Coronary artery (tissue), 2 donors: ENCODE measurements at places on chromosomes 12 and 14.

DNA sequence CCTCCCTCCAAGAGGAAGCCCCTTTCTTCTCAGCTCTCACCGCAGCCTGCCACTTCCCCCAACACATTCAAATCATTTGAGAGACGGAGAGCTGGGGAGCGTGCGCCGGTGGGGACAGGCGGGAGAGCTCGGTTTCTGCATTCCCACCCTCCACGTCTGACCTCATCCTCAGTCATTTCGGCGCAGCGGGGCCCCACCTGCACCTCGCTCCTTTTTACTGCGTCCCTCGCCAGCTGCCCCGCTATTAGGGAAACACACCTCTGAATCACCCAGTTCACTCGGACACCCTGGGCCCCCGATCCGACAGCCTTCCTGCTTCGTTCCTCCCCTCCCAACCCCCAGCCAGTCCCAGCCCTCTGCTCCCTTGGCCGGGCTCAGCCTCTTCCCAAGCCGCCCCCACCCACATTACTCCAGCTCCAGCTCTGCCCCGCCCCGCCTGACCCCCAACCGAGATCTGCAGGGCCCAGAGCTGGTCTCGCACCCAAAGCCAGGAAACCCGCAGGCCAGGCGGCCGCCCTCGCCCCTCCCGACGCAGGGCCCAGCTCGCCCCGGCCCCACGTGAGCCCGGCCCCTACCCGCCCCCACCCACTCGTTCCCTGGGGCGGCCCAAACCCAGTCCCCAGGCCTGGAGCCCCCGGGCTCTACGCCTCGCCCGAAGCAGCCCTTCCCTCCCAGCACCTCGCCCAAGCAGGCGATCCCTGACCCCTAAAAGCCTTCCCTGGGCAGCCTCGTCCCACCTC is 783 bp downstream of the CORO1C start:
- peak; percentile 87 for DNase-seq

DNA sequence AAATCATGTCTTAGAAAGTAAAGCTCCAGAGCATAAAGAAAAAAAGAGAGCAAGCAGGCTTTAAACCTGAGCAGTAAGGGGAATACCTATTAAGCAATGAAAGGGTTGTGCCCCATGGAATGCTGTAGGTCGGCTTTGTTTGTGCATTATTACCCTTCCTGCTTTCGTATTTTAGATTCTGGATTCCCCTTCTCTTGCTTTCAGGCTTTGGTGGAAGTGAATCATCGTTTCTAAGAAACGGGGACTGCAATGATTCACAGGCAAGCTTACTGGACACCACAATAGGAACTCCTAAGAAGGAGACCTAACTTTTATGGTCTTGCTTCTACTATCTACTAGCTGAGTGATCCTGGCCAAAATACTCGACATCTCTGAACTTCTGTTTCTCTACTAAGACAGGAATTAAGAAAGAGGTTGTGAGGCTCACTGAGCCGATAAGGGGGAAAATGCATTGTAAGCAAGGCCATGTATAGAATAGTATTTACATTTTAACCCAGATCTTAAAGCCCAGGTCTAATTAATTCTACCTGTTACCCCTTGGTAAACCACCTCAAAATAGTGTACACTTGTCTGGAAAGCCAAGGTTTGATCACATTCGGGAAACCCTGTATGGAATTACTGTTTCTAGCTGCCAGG is 1.2 kb upstream of the BMAL2 start:
- no peak for DNase-seq

DNA sequence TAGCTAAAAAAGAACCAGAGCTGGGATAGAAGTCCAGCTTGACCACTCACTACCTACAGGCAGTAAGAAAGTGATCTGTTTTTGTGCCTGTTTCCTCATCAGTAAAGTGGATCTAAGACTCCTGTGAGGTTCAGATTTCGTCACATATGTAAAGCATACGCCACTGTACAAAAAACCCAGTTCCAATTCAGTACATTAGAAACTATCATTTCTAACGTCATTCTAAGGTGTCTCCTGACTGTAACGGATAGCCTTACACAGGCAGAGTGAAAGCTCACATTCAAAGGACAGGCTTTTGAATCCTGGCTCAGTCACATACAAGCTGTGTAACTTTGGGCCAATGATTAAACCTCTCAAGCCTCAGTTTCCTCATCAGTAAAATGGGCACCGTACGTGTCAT is 3.5 kb downstream of the SLC15A4 start:
- DNase-seq, result no peak

GRCh38 chr14:96177766-96178375 is 26.8 kb upstream of the BDKRB2 start:
- no peak for DNase-seq

GRCh38 chr12:131457331-131458047 is 253.4 kb upstream of the SFSWAP start:
- no peak for DNase-seq

DNA sequence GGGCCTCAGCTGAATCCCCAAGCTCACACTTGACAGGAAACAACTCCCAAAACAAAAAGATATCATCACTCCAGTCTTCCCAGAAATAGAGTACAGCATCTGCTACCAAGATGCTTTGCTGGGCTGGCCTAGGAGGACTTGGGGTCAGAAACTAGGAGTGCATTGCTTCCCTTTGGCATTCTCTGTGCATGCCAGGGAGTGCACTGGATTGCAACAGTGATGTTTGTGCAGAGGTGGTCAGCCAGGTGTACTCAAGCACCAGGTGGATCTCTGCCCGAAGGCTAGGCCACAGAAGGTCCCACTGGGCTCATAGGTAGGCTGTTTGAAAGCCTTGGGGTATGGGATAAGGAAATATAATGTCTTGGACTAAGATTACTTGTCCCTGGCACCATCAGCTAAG is 51.1 kb downstream of the RAB35 start:
- no peak for DNase-seq

DNA sequence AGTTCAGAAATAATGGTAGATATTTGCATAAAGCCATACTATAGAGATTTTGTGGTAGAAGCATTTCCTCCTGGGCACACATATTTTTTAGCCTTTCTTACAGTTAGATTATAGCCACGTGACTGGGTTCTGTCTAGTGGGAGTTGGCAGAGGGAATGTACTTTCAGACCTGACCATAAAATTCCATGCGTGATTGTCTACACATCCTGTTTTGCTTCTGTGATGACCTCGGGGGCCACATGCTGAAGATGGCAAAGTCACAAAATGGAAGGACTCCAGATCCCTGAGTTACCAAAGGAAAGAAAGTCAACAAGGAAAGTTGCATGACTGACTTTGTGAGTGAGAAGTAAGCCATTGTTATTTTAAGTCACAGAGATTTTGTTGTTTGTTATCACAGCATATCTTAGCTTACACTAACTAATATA is 14.6 kb upstream of the MIA2 start:
- DNase-seq, result no peak

- DNase-seq, result no peak
These were observed 3.1 kb upstream of the CHPT1 start for GRCh38 chr12:101694297-101694848.

GRCh38 chr12:88576866-88577265 is 3.4 kb downstream of the KITLG start:
- no peak for DNase-seq

DNA sequence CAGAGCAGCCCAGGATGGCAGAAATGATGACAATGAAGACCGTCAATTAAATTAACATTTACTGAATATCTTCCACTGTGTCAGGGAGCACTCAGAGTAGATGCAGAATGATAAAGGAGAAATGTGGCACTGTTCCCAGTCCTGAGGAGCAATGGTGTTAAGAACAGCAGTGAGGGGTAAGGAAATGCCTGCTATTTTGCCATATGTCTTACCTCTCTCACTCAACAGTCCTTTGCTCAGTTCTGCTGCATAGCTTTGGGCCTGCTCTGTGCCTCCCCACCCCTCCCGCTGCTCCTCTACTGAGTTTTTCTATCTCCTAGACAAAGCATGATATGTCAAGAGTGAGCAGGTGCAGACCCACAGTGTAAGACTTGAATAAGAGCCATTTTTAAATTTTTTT is 318.8 kb downstream of the NAV3 start:
- DNase-seq, result no peak

DNA sequence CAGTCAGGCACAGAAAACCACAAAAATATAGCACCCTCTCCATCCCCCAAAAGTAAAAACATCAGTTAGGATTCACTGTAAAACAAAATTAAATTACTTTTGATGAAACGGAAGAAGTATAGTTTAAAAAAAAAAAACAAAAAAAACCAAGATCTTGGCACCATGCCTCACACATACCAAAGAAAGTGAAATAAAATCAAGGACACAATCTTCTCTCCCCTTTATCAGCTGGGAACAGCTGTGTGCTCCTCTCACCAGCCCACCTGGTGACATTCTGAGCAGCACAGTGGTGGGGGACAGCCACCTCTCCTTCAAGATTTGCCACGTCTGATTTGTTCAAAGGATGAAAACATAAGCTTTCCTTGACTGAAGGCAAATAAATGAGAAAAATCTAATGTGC is 55.5 kb downstream of the ESR2 start:
- no peak for DNase-seq

DNA sequence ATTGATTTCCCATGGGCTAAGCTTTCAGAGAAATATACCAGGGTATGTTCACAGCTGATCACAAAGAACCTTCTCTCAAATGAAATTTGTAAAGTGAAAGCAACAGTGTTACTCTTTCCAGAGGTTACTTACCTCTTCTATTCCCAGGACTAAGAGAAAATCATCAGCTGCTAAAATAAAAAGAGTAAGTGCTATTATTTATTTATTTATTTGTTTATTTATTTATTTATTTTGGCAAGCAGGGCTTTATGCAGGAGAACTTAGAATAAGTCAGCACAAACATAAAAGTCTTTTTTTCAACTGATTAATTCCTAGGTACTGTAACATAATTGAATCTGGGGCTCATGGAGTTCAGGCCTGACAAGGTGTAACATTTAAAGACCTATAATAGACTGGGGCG is 93.9 kb upstream of the SYT10 start:
- DNase-seq, result no peak

- no peak for DNase-seq
These were observed 63.7 kb downstream of the RFX4 start for GRCh38 chr12:106646472-106646871.

GRCh38 chr14:89419973-89420482 is 3.0 kb upstream of the FOXN3 start:
- no peak for DNase-seq

GRCh38 chr12:38629064-38629463 is 276.3 kb downstream of the CPNE8 start:
- no peak for DNase-seq

DNA sequence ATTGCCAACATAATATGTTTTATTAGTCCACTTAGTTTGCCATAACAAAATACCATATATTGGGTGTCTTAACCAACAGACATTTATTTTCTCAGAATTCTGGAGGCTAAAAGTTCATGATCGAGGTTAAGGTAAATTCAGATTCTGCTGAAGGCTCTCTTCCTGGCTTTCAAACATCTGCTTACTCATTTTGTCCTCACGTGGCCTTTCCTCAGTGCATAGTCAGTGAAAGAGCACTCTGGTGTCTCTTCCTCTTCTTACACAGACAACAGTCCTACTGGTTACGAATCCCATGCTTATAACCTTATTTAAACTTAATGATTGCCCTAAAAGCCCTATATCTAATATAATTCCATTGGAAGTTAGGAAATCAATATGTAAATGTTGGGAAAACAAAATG is 479.7 kb downstream of the FSCB start:
- no peak for DNase-seq

GRCh38 chr12:73892201-73892600 is 645.4 kb upstream of the ATXN7L3B start:
- no peak for DNase-seq

- DNase-seq, result no peak
These were observed 56.1 kb downstream of the ESR2 start for GRCh38 chr14:64238049-64238448.

GRCh38 chr14:20215196-20215595 is 8.3 kb upstream of the OR11H6 start:
- no peak for DNase-seq

DNA sequence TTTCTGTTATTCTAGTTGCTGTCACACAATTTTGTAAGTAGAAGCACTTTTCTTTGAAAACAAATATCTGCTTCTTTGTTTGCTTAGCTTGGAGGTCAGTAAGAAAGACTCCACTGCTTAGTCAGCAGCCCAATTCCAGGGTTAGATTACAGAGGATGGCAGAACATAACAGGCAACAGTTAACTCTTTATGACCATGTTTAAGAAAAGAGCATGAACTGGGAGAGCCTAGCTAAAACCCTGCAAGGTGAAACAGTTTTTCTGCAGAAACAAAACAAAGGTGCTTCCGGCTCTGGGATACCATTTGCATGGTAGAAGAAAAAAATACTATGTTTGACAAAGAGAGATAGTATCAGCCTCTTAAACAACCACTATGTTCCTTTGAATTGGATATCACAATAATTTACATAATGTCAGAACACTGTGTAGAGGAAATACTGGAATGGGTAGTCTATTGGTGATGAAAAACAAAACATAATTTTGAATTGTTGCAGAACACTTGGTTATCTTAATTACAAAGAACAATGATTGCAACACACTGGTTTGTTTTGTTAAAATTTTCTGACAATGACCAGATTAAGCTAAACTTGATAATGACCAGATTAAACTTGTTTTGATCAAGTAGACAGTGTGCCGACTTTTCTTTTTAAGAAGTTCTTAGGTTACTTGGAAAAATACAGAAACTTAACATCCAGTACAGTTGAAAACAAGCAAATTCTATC is 22.4 kb upstream of the PPM1H start:
- DNase-seq, result no peak

- no peak for DNase-seq
These were observed 317.6 kb downstream of the SOX5 start for GRCh38 chr12:23631786-23632377.

DNA sequence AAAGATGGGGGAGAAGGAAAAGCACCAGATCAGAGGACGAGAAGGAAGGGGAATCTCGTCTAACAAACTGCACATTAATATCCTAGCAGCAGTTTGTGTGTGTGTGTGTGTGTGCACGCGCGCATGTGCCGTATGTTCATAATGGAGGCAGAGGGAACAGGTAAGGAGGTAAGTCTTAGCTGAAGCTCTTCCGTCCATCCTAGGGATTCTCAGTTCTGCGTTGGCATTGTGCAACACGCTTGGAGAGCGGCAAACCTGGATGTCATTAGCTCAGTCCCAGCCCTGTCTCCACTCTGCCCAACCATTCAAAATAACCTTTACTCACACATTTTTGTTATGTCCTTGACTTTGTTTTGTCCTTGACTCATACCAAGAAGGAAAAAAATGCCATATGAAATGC is 1.6 kb upstream of the C1R start:
- DNase-seq, result no peak

- no peak for DNase-seq
These were observed 23.6 kb upstream of the ATF1 start for GRCh38 chr12:50740307-50740706.

DNA sequence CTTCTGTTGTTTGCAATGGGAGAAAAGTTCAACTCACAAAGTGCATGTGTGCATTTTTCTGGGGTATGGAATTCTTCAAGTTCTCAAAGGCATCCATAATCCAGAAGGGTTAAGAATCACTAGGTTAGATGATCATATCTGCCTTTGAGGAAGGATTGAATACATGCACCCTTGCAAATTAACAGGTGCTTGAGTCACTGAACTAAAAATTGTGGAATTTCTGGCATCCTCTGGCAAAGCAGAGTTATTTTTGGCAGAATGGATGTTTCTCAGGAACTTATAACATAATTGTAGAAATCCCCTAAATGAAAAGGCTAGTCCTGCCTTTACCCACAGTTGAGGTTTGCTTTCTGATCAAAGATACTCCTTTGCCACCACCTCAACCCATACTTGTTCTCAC is 136.5 kb upstream of the DYRK2 start:
- no peak for DNase-seq

GRCh38 chr12:70736351-70737133 is 99.3 kb upstream of the PTPRB start:
- no peak for DNase-seq

- DNase-seq, result no peak
These were observed 2.5 kb downstream of the PPP1R12A start for GRCh38 chr12:79932357-79932756.

- DNase-seq, result no peak
These were observed 31.3 kb upstream of the CMAS start for GRCh38 chr12:22014783-22015144.
